HS-27A (cell line): ENCODE measurements at places on chromosomes 12 and 14.

- DNase-seq = no peak
These were observed 50.2 kb upstream of the SMCO2 start for GRCh38 chr12:27396216-27396815.

DNA sequence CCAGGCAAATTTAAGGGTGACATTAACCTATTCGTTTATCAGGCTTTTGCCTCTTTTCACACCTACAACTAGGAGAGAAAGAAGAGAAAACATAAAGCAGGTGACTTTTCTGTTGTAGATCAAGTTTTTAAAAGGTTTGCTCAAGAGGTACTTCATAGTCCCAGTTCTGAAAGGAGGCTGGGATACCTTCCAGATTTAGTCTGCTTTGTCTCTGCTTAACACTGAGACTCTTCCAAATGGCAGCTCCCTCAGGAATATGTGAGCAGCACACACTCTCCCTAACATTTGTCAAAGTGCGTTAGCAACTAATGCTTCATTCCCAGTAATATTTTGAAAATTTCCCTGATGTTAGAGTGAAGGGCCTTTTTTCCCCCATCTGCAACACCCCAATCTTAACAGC, 133.7 kb upstream of the RASSF8 start:
- no peak for DNase-seq

DNA sequence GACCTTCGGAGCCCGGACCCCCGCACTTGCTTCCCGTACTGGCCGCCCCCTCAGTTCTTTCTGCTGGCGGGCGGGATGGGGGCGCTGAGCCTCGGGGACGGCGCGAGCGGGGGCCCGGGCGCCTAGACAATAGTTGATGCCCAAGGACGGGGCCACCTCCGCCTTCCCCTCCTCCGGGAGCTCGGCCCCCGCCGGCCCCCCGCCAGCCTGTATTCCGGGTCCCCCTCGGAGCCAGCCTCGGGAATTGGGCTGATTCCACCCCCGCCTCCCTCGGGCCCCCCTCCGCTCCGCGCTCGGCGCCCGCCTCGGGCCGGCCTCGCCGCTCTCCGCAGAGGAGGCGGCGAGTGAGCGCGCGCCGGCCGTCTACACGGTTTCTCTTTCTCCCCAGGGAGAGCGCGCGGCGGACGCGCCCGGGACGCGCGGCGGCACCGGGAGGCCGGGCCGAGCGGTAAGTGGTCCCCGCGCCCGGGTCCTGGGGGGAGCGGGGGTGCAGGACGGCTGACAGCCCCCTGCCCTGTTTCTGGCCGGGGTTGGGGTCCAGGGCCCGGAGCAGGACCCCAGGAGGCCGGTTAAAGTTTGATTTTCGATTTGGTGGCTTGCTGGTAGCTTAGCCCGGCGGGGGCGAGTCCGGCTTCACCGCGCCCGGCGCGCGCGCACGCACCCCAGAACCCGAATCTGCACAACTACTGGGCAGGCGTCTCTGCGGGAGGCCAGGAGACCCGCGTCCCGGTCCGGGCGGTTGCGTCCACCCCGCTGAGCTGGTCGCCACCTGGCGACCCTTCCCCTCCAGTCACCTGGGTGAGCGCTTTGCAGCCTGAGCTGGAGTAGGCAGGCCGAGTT, 413.7 kb downstream of the PCNX1 start:
- no peak for DNase-seq

DNA sequence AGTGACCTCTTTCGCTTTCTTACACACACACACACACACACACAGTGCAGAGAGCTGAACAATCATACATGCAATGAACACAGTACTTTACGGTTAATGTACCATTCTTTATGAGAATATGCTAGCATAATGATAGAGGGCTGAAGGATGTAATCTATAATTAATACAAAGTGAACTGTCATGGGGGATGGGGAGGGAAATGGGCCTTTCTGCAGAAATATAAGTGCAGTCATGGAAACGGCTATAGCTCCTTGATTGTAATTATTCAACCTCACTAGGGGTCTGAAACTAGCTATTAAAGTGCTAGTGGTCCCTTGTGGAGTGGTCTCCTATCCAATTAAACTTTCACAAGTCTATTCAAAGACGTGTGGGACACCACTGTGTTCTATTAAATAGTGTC, 443.2 kb upstream of the FOXG1 start:
- DNase-seq = no peak

DNA sequence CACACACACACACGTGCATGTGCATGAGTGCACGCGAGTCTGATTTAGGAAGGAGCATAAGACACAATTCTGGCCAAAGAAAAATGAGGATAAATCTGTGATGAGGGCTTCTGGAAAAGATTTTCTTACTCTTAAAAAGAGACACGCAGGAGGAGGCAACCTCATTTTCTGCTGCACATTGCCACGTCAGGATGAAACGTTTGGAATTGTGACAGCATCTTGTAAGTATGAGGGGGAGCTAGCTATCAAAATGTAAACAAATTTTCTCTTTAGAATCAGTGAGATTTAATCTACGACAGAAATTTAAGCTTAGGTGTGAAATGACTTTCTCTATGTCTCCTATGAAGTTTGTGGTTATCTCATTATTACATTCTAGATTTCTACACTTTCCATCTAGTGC, 31.1 kb upstream of the NUBPL start:
- DNase-seq = no peak

DNA sequence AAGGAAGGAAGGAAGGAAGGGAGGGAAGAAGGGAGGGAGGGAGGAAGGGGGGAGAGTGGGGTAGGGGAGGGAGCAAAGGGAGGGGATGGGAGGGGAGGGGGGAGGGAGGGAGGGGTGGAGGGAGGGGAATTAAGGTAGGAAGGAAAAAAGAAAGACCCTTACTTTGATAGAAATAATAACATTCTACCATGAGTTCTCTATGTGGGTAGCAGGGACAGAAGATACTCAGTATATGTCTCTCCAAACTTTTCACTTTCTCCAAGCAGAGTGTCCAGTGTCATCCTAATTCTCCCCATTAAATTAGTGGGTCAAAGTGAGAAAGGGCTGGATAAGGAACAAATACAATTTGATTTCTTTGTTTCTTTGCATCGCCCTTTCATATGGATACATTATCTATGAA, 553.4 kb upstream of the USP15 start:
- no peak for DNase-seq
